ENCODE measurements at places on chromosomes 2 and 18.

DNA sequence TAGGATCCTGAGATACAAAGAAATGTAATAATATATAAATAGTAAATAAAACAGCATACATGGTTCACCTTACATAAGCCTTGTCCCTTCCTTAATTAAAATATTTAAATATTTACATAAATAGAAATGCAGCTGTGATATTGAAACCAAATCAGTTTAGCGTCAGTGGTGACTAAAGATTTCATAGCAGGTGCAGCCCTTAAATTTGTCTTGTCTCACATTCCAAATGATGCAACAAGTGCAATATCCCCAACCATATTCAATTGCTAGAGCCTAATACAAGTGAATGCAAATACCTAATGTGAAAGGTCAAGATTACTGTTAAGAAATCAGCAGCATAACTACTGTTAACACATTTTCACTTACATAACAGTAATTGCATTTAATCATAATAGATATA lies 539.5 kb downstream of the NYAP2 start:
- DNase-seq = no peak

GRCh38 chr2:60899230-60899891 lies 18.0 kb downstream of the REL start:
- DNase-seq = peak; percentile 9

DNA sequence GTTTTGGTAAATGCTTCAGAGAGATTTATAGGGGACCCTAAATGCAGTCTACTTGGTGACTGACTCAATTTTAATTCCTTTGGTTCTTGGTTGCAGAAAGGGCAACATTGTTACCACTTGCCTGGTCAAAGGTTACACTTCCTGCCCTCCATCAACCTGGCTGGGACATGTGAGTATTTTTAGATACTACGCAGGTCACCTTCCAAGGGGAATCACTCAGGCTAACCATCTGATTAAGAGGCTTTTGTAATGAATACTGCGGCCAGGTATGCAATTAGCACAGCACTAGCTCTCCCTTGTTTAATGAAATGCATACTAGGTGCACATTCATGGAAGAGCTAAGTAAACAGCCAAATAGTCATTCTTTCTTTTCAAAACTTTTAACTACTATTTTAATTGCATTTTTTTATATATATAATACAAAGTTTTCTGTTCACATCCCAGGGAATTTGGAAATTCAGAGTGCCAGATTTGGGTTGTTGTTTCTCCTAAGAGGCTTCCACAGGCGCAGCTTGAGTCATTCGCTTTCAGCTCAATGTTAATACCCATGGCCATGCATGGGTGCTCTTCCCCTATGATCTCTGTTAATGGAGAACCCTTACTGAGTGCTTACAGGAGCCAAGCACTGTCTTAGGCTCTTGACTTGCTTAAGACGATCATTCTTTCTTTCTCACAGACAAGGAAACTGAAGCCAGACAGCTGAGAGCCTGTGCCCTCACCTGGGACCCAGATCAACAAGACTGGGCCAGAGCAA lies 152.2 kb downstream of the MTX2 start:
- no peak for DNase-seq

DNA sequence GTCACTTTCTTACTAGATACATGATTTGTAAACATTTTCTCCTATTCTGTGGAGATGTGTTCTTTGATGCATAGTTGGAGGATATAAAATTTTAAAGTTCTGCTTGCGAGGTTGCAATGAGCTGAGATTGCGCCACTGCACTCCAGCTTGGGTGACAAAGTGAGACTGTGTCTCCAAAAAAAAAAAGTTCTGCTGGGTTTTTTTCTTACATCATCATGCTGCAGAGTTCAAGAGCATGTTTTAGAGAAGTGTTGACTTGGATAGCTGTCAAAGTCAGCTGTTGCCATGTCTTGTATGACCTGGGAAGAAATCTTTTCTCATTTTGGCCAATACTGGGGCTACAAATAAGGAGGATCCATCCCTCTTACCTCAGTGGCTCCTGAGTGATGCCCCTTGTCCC lies 71.3 kb downstream of the UGGT1 start:
- no peak for DNase-seq

DNA sequence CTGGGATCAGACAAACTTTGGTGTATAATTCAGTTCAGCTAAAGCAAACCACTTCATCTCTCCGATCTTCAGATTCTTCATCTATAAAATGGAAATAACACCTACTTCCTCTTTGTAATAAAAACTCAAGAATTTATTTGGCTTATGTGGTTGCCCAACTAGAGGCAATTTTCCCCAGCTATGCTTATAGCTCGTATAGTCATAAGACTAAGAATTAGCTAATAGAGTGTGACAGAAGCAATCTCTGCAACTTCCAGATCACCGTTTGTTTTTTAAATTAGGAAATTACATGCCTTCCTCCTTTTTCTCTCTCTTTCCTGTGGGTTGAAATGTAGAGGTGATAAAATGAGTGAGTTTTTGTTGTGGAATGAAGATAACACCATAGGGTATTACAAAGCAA lies 35.3 kb upstream of the KCNF1 start:
- DNase-seq = no peak

GRCh38 chr18:66508937-66509336 lies 95.0 kb downstream of the CDH19 start:
- DNase-seq = no peak

DNA sequence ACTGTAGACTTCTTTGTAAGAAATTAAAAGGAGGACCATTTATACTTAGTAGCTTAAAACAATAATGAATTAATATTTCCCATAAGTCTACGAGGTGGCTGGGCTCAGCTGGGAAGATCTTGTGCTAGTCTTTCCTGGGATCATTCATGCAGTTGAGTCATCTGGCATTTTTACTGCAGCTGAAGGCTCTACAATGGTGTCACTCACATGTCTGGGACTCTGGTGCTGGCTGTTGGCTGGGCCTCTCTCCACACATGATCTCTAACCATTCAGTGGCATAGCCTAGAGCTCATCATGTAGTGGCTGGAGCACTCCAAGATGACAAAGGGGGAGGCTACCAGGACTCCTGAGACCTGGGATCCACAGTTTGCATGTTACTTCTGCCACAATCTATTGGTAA lies 35.5 kb downstream of the CLASP1 start:
- no peak for DNase-seq

DNA sequence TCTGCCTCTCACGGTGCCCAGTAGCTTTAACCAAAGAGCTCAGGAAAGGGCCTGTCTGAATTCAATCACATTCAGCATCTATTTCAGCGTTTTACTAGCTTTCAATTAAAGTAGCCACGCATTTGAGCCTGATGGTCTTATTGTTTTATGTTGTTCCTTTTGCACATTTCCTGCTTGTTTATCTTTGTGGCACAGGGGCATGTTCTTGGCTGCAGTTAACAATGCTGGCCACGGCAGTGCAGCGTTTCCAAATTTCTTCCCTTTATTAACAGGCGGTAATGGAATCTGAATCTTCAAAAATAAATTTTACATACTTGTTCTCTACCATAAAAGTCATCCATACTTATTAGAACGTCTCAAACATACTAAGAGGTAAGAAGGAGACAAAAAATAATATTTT lies 46.2 kb downstream of the HPCAL1 start:
- no peak for DNase-seq

DNA sequence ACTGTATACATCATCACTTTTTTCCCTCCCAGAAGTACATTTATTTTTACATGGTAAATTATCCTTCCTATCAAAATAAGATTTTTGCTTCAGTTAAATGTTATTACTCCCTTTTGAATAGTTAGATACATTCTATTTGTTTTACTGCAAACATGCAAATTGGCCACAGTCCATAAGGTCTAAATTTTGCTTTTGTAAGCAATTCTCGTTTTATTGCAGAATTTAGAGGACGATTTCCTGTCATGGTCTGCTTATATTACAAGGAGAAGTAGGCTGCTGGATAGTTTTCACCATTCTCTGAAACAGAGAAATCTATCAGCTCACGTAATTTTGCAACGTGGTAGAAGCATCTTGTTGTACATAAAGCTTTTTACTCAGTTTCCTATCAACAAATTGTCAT lies 1632.5 kb downstream of the LRP1B start:
- no peak for DNase-seq

- no peak for DNase-seq
These were observed 117.6 kb upstream of the KLF7 start for GRCh38 chr2:207283356-207283755.

DNA sequence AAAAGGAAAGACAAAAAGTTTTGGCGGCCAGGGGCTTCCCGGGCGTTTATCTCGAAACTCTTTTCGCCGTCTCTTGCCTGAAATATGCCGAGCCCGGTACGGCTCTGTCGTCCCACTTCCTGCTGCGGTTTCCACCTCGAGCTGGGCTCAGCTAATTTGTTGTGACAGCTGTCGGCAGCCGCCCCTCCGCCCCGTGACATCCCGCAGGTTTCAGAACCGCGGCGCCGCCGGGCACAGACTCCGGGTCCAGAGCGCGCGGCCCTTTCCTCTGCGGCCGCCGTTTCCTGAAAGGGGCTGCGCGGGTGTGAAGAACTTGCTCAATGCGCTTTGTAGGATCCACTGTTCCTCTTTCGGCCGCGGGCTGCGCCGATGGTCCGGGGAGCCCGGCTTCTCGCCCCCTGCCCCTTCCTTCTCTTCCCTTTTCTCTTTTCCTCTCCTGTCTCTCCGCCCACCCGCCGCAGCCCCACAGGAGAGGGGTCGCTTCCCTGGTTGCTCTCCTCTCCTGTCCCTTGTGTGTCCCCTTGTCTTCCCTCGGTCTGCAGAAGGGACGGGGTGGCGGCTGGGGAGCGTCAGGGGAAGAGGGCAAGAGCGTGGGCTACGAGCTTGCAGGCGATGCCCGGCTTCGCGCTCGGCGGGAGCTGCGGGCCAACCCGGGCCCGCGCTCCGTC lies 648 bp downstream of the ARID5A start:
- peak; percentile 56 for DNase-seq
